ENCODE measurements at places on chromosomes 1 and 21.

DNA sequence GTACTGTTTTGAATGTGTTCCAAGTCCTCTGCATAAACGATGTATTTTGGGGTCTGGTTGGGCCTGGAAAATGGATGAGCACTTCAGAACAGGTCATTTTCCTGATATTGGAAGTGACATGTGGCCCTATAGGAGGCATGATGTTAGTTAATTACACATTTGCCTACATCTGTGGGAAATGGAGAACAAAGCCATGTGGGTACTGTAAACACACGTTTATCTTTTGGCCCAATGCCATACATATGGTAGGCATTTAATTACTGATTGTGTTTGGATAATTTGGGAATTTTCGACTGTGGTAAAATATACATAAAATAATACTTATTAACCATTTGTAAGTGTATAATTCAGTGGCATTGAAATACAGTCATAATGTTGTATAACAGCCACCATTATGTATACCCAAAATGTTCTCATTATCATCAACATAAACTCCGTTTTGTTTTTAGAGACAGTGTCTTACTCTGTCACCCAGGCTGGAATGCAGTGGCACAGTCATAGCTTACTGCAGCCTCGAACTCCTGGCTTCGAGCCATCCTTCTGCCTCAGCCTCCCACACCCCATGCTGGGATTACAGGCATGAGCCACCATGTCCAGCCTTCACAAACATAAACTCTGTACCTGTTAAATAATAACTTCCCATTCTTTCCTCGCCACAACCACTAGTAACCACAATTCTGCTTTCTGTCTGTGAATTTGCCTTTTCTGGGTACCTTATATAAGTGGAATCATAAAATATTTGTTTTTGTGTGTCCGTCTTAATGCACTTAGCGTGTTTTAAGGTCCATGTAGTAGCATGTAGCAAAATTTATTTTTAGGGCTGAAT, 11.9 kb upstream of the RNPEP start:
- DNase-seq = no peak
- H3K4me3 ChIP-seq = no peak overlapping the region
- H3K36me3 ChIP-seq = peaks cover 51% of the 10 kb centered on the region
- no peaks in the 10 kb centered on the region for H3K4me1 ChIP-seq
- H3K27ac ChIP-seq = no peak overlapping the region
- H3K27me3 ChIP-seq = no peaks in the 10 kb centered on the region

- DNase-seq = peak; percentile 61
- H3K4me3 ChIP-seq = peak within 1 kb of the TSS; percentile 90
Measured at GRCh38 chr1:1232208-1232795, at the start of gene B3GALT6. Gene B3GALT6 (plus strand): TSS chr1:1232237. CDS start chr1:1232279, 42 bp downstream.

- DNase-seq = no peak
- peaks cover 6% of the 10 kb centered on the region for H3K36me3 ChIP-seq
- H3K4me3 ChIP-seq = no peak overlapping the region
- no peaks in the 10 kb centered on the region for H3K4me1 ChIP-seq
- no peaks in the 10 kb centered on the region for H3K27me3 ChIP-seq
- no peak overlapping the region for H3K27ac ChIP-seq
Measured at GRCh38 chr1:173693238-173693637, 21.5 kb upstream of the KLHL20 start.

GRCh38 chr1:41241354-41241748, 755 bp downstream of the SCMH1 start:
- H3K4me3 ChIP-seq = peak overlapping the region; percentile 69
- no peak overlapping the region for H3K27ac ChIP-seq
- H3K36me3 ChIP-seq = no peaks in the 10 kb centered on the region
- DNase-seq = peak; percentile 61
- peaks cover 2% of the 10 kb centered on the region for H3K4me1 ChIP-seq
- H3K27me3 ChIP-seq = no peaks in the 10 kb centered on the region

- H3K27me3 ChIP-seq = peaks cover 6% of the 10 kb centered on the region
- H3K36me3 ChIP-seq = no peaks in the 10 kb centered on the region
- no peaks in the 10 kb centered on the region for H3K4me1 ChIP-seq
- H3K27ac ChIP-seq = no peak overlapping the region
Measured at GRCh38 chr1:206556047-206556749, 48.9 kb downstream of the RASSF5 start.

DNA sequence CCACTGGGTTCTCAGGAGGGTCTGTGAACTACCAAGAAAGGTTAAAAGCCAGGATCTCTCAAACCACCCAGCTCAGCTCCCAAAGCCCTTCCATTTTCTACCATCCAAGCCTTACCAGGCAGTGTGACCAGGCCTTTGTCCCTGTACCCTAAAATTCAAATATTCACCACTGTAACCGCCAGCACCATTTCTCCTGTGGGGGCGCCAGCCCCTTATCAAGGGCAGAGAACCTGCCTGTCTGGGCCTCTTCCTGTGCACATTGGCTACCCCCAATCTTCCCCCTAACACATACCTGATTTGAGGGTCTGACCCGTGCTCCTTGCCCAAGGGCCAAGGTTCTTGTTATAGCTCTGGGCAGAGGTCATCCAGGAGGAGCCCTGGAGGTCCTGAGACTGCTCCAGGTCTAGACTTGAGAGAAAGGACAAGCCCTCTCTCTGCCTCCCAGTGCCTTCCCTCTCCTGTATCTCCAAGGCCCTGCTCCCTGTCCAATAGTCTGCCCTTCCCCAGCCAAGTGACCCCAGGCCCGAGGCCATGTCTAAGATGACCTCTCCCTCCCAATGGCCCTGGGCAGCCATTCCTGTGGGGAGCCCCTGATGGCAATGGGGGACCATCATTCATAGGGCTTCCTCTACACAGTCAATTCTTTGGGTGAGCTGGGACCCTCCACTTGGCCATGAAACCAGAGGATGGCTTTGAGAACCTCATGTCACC, 78.5 kb downstream of the FHAD1 start:
- H3K4me3 ChIP-seq = no peak overlapping the region
- H3K27ac ChIP-seq = no peak overlapping the region
- H3K27me3 ChIP-seq = no peaks in the 10 kb centered on the region
- no peak for DNase-seq

DNA sequence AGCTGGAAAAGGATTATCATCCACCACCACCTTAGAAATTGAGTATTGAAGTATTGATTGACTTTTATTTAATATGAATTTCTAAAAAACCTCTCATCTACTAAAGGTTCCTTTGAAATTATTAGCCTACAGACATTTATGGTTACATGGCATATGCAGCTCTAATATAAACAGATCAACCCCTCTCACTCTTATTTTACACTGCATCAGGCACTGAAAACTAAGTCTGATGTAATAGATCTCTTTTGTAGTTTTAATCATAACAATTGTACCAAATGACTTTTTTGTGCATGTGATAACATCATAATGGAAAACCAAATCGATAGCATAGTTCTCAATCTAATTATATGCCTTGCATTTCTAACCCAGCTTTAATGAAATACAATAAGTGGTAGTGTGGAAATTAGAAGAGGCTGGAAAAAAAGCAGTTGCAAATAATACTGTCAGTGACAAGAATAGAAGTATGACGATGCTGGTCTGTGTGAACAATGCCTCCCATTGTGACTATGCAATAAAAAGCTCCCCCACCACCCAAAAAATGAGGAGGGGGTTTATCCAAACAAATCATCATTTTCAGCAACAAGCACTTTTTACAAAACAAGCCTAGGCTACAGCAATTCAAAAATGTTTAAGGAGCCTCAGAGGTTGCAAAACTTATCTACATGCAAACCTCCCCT, 426.5 kb upstream of the NFIA start:
- no peak for DNase-seq
- H3K27me3 ChIP-seq = no peaks in the 10 kb centered on the region
- no peaks in the 10 kb centered on the region for H3K4me1 ChIP-seq
- no peak overlapping the region for H3K4me3 ChIP-seq

DNA sequence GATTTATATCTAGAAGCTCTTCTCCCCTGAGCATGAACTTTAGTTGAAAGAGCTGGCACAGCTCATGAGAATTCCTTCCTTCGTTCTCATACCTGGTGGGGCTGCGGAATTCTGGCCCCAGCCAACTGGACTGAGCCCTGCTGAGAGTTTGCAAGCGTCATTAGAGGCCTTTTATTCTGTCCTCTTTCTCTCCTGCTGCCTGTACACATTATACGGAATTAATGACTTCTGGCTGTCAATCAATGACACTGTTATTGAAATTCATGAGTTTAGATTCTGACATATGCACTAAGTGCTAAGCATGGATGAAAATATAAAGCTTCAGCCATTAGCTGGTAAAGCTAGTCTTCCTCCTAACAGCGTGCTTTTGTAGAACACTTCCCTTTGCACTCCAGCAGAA, 27.5 kb downstream of the KAZN start:
- H3K4me1 ChIP-seq = no peaks in the 10 kb centered on the region
- DNase-seq = no peak
- H3K27ac ChIP-seq = no peak overlapping the region
- H3K4me3 ChIP-seq = no peak overlapping the region
- H3K36me3 ChIP-seq = peaks cover 4% of the 10 kb centered on the region

- H3K4me1 ChIP-seq = no peaks in the 10 kb centered on the region
- H3K4me3 ChIP-seq = no peak overlapping the region
- no peaks in the 10 kb centered on the region for H3K27me3 ChIP-seq
- DNase-seq = peak; percentile 42
- no peak overlapping the region for H3K27ac ChIP-seq
Measured at GRCh38 chr1:160494620-160495019, 28.4 kb downstream of the SLAMF6 start.

DNA sequence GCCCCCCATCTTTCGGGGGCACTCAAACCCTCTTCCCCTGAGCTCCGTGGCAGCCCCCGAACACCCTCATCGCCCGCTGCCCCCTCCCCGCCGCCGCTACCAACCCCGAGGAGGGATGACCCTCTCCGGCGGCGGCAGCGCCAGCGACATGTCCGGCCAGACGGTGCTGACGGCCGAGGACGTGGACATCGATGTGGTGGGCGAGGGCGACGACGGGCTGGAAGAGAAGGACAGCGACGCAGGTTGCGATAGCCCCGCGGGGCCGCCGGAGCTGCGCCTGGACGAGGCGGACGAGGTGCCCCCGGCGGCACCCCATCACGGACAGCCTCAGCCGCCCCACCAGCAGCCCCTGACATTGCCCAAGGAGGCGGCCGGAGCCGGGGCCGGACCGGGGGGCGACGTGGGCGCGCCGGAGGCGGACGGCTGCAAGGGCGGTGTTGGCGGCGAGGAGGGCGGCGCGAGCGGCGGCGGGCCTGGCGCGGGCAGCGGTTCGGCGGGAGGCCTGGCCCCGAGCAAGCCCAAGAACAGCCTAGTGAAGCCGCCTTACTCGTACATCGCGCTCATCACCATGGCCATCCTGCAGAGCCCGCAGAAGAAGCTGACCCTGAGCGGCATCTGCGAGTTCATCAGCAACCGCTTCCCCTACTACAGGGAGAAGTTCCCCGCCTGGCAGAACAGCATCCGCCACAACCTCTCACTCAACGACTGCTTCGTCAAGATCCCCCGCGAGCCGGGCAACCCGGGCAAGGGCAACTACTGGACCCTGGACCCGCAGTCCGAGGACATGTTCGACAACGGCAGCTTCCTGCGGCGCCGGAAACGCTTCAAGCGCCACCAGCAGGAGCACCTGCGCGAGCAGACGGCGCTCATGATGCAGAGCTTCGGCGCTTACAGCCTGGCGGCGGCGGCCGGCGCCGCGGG, 837 bp downstream of the FOXD3 start:
- H3K36me3 ChIP-seq = peaks cover 6% of the 10 kb centered on the region
- peak; percentile 74 for DNase-seq
- H3K27ac ChIP-seq = no peak overlapping the region
- peak overlapping the region; percentile 96 for H3K4me3 ChIP-seq
- peaks cover 7% of the 10 kb centered on the region for H3K27me3 ChIP-seq
- peaks cover 6% of the 10 kb centered on the region for H3K4me1 ChIP-seq

GRCh38 chr1:56310945-56311344, 268.4 kb downstream of the PLPP3 start:
- no peak for DNase-seq
- H3K27me3 ChIP-seq = no peaks in the 10 kb centered on the region
- 0 out of 2 replicates have a peak, but pooled peaks cover 4% of the 10 kb centered on the region for H3K36me3 ChIP-seq
- H3K4me3 ChIP-seq = no peak overlapping the region
- no peaks in the 10 kb centered on the region for H3K4me1 ChIP-seq
- no peak overlapping the region for H3K27ac ChIP-seq

DNA sequence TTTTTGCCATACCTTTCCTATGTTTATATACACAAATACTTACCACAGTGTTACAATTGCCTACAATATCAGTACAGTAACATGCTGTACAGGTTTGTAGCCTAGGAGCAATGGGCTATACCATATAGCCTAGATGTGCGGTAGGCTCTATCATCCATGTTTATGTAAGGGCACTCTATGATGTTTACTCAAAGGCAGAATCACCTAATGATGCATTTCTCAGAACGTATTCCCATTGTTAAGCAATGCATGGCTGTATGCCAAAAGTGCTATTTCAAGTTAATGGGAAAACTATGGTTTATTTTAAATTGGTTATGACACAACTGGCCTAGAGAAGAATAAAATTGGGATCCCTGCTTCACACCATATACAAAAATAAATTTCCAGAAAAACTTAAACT, 36.9 kb upstream of the DISP1 start:
- no peak for DNase-seq
- H3K27me3 ChIP-seq = no peaks in the 10 kb centered on the region
- H3K4me1 ChIP-seq = no peaks in the 10 kb centered on the region
- H3K36me3 ChIP-seq = no peaks in the 10 kb centered on the region
- H3K27ac ChIP-seq = no peak overlapping the region

GRCh38 chr1:20878799-20879198, 91.7 kb upstream of the HP1BP3 start:
- no peak overlapping the region for H3K27ac ChIP-seq
- peaks cover 36% of the 10 kb centered on the region for H3K36me3 ChIP-seq
- no peaks in the 10 kb centered on the region for H3K4me1 ChIP-seq
- DNase-seq = no peak

GRCh38 chr1:96366516-96366915, 355.1 kb upstream of the PTBP2 start:
- no peaks in the 10 kb centered on the region for H3K4me1 ChIP-seq
- H3K27me3 ChIP-seq = no peaks in the 10 kb centered on the region
- H3K27ac ChIP-seq = no peak overlapping the region
- no peak for DNase-seq

- no peak overlapping the region for H3K27ac ChIP-seq
- no peak for DNase-seq
- peaks cover 3% of the 10 kb centered on the region for H3K36me3 ChIP-seq
- H3K4me3 ChIP-seq = no peak overlapping the region
- peaks cover 11% of the 10 kb centered on the region for H3K4me1 ChIP-seq
Measured at GRCh38 chr1:223731133-223731770, 18.9 kb downstream of the CAPN2 start.

DNA sequence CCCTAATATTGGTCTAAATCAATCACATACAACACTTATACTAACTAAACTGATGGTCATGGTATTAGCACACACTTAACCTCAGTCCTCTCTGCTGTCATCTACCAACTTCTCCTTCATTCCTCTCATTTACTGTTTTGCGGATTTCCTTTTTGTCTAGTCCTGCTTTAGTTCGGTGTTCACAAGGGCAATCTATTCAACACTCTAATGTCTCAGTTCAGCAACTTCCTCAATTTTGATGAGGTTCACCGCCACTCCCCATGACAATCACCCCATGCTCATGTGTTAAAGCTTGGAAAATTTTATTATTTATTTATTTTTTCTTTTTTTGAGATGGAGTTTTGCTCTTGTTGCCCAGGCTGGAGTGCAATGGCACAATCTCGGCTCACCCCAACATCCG, 301.1 kb downstream of the PTPRC start:
- no peaks in the 10 kb centered on the region for H3K36me3 ChIP-seq
- no peak for DNase-seq
- no peak overlapping the region for H3K27ac ChIP-seq
- H3K27me3 ChIP-seq = no peaks in the 10 kb centered on the region
- no peak overlapping the region for H3K4me3 ChIP-seq
